ENCODE measurements at places on chromosomes 13 and 19. TPM values are rescaled to one million over a fixed set of nuclear protein-coding genes. Genes with fewer than 3 reads are reported as not detected.

LCP1 gene
- 5.8 TPM for total RNA-seq

MYO16 gene
- 1.4 TPM for total RNA-seq

ODAD3 gene
- total RNA-seq, result 0.44 TPM

CBY2 gene
- total RNA-seq, result not detected

ZBTB7A gene
- total RNA-seq, result 29.4 TPM

UBL3 gene
- total RNA-seq, result 20.7 TPM

JSRP1 gene
- 0.72 TPM for total RNA-seq

GGN gene
- 0.40 TPM for total RNA-seq

GJA3 gene
- total RNA-seq, result 16.3 TPM

MBD3L2 gene
- total RNA-seq, result not detected

LHB gene
- not detected for total RNA-seq

PSG1 gene
- total RNA-seq, result not detected

NOTCH3 gene
- total RNA-seq, result 45.5 TPM

All from heart right ventricle (tissue), 16 donors.